ENCODE measurements at places on chromosomes 6 and 20. TPM values are rescaled to one million over a fixed set of nuclear protein-coding genes. Genes with fewer than 3 reads are reported as not detected.

DNA sequence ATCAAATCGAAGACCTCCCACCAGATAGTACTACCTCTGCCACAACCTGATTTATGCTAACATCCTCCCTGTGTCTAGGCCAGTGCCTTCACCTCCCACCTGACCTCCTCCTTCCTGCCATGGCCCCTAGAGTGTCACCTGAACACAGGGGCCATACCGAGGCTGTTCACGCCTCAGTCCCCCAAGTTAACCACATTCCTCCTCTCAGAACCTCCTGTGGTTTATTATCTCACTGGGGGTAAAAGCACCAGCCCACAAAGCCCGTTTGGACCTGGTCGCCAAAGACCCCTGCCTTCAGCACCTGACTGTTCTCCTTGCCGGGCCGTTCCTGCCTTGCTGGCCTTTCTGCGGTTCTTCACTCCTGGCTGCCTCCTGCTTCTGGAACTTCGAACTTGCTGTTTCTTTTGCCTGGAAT is 13.7 kb downstream of the MAS1 start:
- DNase-seq = no peak

DNA sequence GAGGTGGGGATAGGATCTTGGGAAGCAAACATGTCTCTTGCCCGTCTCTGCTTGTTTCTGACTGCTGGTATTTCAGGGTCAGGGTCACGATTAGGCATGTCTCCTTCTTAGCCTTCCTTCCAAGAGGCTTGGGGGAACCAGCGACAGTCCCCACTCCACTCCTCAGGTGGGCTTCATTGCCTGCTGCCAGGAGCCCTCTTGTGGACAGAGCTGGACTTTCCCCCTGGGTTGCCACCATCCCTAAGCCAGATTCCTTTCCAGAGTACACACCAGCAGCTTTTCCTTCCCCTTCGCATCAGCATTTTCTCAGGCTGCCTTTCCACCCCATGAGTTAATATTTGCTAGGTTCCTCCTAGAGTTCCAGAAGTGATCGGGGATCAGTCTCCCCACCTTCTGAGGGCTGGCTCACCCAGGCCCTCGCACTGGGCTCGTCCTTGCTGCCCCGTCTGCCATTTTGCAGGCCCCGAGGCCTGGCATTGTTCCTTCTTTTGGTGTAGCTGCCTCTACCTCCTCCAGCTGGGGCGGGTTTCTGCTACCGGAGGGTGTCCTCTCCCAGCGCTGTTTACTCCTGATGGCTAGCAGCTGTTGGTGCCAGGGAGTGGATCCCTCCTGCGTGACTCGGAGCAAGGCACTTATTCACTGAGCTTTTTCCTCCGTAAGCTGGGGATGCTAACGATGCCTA is 8.8 kb upstream of the C20orf144 start:
- peak; percentile 59 for DNase-seq

GRCh38 chr6:150770637-150771036 is 94.9 kb upstream of the MTHFD1L start:
- no peak for DNase-seq

DNA sequence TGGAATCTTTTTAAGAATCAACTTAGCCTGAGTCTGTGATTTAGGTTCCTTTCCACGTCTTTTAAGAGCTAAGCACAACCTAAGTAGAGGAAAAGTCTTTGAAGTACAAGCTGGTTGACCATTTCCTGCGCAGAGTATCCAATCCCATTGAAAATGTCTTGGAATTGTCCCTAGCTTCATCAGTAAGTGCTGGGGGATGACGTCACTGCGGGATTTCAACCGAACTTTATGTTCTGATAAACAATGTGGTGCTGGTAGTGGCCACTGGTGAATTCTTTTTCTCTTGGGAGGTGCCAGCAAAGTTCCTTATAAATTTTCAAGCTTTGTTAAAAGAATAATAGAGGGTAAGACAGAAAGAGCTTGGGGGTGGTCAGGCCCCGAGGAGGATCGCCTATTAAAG is 69.2 kb downstream of the PDE7B start:
- DNase-seq = no peak

The PNLDC1 gene
- 0.39 TPM for polyA plus RNA-seq

- DNase-seq = peak; percentile 75
Observed at GRCh38 chr20:46400828-46401477, 5.5 kb downstream of the ELMO2 start.

The TRAPPC3L gene
- polyA plus RNA-seq = 0.18 TPM
